ENCODE measurements at places on chromosomes 11 and 22.

DNA sequence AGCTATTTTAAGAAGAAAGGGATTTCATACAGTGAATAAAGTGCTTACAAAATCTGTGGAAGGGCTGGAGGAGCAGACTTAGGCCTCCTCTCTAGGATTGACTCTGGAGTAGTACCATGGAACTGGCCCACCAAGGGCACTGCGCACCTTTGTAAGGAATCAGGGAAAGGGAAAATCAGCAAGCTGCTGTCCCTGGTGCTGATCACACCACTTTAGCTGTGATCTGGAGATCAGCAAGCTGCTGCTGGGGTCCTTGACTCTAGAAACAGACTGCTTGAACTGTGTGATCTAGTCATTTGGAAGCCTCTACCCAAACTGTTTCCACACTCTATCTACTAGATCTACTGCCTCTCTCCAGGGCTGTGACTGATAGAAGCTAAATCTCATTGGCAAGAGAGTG is 18.4 kb upstream of the TECTA start:
- DNase-seq, result no peak

DNA sequence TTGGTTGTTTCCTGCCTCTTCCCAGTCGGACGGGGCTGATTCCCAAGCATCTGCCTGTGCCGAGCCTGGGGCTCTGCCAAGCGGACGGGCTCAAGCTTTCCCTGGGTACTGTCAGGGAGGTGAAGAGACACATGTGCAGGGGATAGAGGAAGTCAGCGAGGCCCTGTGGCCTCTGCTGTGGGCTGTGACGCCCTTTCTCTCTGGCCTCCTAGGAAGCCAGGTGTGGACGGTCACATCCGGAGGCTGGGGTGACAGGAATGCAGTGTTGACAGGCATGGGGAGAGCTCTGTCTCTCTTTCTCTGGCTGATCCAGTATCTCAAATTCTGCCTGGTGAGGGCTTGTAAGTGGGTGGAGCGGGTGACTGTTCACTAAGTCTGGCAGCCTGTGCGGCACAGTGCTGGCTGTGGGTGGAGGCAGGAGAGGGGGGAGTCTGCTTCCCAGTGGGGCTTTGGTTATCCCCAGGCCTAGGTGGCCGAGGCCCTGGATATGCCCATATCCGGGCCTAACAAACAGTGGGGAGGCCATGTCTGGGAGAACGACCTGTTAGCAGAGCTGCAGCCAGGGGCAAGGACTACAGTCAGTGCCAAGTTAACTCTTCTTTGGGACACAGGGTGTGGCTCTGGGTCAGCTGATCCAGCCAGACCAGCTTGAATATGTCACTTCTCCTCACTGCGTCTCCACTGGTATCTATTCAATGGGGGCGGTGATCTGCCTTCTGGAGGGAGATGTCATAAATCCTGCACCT is 1.9 kb downstream of the KCTD17 start:
- DNase-seq, result no peak

DNA sequence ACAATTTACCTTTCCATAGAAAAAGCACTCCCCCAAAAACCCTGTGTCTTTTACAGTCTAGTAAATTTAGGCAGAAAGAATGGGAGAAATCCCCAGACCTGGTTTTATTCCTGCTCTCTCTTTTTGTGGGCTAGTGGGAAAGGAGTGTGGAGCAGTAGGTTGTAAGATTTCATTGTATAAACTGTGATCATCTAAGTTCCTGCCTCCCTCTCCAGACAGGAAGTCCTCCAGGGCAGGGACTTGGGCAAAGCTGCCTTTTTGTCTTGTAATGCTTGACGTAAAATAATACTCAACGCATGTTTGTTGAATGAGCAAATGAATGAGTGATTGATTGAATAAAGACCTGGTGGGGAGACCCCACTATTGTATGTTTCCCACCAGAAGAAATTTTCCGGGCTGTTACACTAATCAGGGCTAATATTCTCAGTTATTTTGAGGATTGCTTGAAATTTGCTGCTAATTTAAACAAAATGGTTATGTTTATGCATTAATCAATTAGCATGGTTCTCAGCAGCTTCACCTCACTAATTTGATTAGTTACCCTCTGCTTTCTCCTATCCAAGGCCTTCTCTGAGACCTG is 36.3 kb downstream of the CSNK2A3 start:
- DNase-seq, result no peak

DNA sequence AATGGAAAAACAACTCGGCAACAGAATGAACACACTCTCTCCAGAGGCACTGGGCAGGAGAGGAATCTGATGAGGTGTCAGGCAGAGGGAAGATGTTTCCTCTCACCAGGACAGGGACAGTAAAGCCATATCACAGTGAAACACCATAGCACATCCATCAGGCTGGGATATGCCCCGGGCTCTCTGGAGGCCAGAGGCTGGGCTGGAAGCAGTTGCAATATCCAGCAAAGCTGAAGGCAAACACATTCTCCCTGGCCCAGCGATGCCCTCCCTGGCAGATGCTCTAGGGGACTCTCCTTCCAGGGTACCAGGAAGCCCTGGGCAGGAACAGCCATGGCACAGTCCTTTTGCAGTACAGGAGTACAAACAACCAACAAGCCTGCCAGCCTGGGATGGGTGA is 11.1 kb downstream of the RSPH14 start:
- no peak for DNase-seq

- DNase-seq, result no peak
These were observed 194.1 kb upstream of the CCDC90B start for GRCh38 chr11:83480251-83480650.

- DNase-seq, result peak; percentile 20
These were observed 136.1 kb downstream of the DCDC1 start for GRCh38 chr11:31233425-31233824.

DNA sequence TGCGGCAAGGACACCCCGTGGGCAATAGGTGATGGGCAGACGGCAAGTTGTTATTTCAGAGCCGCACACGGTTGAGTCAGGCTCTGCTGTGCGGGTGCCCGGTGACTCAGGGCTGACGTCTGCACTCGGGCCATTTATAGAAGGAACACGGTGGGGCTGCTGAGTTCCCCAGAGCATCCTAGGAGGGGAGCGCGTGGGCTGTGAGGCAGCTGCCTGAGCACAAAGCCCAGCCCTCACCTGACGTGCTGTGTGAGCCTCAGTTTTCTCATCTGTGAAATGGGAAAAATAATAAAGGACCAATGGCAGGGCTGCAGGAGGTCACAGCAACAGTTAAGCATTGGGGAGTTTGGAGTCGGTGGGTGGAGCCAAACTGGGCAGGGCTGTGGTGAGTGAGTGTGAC is 11.3 kb upstream of the RHOD start:
- DNase-seq, result no peak

DNA sequence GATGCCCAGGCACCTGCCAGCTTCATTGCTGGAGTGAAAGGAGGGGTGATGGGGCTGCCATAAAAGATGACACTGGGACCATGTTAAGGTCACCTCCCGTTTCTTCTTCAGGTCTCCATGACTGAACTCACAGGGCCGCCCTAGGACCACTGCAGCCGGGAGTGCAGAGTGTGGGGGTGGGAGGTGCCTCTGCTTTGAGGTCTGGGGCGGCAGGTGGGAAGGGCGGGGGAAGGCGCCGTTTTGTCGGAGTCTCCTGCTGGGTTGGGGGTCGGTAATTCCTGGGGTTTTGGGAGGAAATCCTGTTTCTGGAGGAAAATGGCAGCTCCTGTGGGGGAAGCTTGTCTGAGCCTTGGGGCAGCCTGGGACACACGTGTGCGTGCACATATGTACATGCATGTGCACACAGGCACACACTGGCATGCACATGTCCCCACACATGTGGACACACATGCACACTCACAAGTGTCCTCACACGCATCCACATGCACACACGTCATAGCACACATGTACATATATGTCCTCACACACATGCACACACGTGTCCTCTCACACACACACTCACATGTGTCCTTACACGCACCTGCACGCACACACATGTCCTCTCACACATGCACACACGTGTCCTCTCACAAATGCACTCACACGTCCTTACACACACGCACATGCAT is 990.9 kb downstream of the BRD1 start:
- DNase-seq, result no peak

- DNase-seq, result no peak
These were observed 101.8 kb downstream of the BCR start for GRCh38 chr22:23282089-23282501.

GRCh38 chr11:65968600-65969482 is 7.3 kb downstream of the SART1 start:
- no peak for DNase-seq

DNA sequence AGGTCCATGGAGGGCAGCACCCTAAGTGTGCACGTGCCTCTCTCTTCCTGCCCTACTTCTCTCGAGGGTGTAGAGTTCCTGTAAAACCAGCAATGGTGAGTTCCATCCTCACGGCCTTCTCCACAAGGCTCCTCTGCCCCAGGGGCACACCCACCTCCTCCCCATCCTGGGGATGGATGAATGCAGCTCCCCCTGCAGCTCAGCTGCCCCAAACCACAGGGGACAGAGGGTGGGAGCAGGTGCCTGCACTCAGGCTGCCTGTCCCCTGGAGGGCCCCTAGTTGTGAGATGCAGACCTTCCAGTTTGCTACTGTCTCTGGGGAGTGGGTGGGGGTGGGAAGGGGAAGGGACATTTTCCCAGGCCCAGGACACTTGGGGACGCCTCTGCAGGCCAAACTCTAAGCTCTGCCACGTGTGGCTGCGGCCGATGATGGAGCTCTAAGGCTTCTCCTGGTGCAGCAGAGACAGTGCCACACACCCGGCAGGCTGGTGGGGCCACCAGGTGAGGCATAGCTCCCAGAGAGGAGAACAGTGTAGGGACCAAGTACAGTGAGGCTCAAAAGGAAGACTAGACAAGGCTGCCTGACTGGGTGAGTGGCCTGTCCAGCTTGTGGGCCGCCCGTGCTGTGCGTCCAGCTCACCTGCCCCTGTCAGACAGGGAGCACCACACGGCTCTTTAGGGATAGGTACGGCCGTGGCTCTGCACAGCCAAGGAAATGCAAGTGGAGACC is 540.9 kb downstream of the TBC1D22A start:
- DNase-seq, result peak; percentile 8

GRCh38 chr11:123235117-123235655 is 40.1 kb upstream of the CLMP start:
- peak; percentile 35 for DNase-seq

GRCh38 chr22:44391015-44391414 is 78.3 kb upstream of the SHISAL1 start:
- DNase-seq, result no peak

DNA sequence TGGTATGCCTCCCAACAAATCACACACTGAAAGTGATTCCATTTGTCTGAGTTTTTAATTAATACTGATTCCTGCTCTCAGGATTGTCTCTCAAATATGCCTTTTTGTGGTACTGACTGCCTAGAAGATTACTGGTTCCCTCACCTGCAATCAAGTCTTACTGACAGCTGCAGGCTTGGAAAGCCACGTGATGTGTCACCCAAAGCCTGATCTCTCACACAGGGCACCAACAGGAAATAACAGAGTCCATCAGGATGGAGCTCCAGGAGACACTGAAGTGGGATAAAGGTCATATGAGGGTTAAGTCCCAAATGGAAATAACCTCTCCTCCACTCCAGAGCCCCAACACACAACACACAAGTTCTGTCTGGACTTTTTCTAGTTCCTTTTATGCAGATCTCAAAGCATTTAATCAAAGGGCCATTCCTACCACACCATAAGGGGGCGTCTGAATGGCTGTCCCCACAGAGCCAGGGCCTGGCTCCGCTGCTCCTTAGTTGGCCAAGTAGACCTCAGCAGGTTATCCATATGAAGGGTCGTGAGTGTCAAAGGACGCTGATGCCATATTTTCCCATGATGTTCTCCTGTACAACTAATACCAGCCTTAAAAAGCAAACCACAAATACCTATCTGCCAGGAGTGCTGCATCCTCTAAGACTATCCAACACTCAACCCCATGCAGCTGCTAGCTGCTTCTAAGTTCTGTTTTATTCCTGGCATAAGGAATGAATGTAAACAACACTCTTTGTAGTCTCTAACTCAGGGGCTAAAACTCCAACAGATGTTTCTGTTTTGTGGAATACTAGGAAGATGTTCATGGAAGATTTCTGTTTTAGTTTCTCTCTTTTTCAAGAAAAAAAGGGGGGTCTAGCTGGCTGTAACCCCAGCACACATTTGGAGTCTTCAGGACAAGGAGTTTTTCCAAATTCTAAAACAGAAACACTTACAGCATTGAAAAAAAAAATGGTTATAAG is 13.0 kb downstream of the SCUBE2 start:
- no peak for DNase-seq

DNA sequence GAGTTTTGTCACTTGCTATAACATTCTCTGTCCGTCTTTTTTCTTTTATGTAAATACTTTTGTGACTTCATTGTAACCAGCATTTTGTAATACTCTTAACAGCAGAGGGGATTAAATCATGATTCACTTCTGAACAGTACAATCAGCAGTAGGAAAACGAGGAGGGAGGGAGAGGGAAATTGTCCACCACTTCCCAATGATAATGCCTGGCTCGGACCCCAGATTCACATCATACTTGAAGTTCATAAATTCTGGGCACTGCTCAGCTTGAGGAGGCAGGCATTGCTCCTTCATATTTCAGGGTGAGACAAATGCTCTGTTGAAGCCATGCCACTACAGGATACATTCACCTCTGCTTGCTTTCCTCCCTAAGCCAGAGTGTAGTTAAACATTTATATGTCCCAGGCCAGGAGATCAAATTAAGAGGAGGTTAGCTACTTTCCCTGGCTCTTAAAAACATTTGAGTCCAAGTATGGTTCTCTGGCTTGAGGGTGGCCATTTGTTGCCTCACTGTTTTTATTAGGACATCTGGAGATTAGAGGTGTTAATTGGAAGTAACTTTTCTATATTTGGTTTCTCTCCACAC is 129.0 kb upstream of the LDLRAD3 start:
- no peak for DNase-seq

DNA sequence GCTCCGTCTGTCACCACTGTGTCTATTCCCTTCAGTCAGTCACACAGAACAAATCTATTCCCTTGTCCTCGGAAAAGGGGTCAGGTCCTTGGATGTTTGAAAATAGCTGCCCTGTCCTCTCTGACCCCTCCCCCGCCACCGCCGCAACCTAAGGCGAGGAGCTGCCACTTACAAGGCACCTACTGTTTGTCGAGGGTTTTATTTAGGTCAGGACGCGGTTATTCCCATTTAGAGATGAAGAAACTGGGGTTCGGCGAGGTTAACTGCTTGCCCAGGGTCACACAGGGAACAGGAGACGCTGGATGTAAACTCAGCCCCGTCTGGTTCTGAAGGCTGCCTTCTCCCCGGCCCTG is 1468.1 kb downstream of the BRD1 start:
- no peak for DNase-seq

GRCh38 chr11:80846979-80847378 is 1406.1 kb upstream of the TENM4 start:
- DNase-seq, result no peak

- DNase-seq, result peak; percentile 41
These were observed 131.2 kb upstream of the MTMR2 start for GRCh38 chr11:96054870-96055705.

GRCh38 chr11:48025293-48025983 is 45.1 kb downstream of the PTPRJ start:
- DNase-seq, result no peak

- DNase-seq, result no peak
These were observed 8.3 kb upstream of the MMP1 start for GRCh38 chr11:102806296-102806695.

- DNase-seq, result no peak
These were observed 8.1 kb upstream of the DGKZ start for GRCh38 chr11:46338988-46339666.

GRCh38 chr11:107898270-107898669 is 30.0 kb upstream of the RAB39A start:
- peak; percentile 69 for DNase-seq

All from D341Med (cell line).